Activated CD4-positive, alpha-beta T cell treated with anti-CD3 and anti-CD28 coated beads for 1 hour (primary cell): ENCODE measurements at places on chromosomes 4 and X.

DNA sequence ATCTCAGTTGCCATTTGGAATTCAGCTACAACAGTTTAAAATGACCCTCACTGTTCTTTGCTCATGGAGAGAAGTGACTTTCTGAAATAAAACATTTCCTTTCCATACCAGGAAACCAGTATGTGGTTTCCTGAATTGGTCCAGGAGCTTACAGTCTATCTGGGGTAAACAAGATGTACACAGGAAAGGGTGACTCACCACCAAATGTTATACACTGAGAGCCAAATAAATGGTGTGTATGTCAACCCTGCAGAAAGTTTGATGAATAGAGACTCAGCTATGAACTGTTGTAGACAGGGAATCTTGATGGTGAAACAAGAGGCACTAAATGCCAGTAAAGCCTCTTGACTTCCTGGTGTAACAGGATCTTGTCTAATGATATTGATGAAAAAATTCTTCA, 100.4 kb downstream of the HS6ST2 start:
- DNase-seq, result no peak

DNA sequence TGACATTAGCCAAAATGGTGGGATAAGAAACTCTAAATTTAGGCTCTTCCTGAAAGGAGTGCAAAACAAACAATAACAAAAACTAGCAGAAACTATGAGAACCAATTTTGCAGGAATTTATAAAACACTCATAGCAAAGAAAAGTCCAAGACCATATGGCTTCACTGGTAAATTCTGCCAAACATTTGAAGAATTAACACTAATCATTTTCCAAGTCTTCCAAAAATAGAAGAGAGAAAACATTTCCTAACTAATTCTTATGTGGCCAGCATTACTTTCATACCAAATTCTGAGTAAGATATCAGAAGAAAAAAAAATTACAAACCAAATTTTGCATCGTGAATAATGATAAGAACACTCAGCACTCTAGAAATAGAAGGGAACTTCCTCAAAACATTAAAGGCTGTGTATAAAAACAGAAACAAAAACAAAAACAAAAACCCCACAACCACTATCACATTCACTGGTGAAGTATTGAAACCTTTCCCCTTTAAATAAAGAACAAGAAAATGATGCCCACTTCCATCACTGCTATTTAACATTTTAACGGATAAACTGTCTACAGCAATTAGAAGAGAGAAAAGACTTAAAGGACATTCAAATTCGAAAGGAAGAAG, 524.3 kb upstream of the GALNTL6 start:
- no peak for DNase-seq

GRCh38 chr4:256492-256891, 48.8 kb downstream of the ZNF732 start:
- DNase-seq, result no peak

DNA sequence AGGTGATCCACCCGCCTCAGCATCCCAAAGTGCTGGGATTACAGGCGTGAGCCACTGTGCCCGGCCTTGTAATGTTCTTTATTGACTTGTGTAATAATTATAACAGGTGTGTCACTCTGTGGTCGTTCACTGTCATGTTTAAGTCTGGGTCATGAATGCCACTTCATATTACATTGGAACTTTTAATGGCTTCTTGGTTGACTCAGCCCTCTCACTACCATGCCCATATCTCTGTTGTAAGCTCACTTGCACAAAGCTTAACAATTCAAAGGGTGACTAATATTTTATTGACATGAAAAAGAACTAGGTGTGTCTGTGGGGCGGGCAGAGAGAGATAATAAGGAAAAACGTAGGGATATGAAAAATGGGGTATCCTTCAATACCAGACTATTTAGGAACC, 639.7 kb upstream of the ACTRT1 start:
- no peak for DNase-seq

GRCh38 chrX:107710617-107711391, 64.8 kb downstream of the TSC22D3 start:
- peak; percentile 13 for DNase-seq

DNA sequence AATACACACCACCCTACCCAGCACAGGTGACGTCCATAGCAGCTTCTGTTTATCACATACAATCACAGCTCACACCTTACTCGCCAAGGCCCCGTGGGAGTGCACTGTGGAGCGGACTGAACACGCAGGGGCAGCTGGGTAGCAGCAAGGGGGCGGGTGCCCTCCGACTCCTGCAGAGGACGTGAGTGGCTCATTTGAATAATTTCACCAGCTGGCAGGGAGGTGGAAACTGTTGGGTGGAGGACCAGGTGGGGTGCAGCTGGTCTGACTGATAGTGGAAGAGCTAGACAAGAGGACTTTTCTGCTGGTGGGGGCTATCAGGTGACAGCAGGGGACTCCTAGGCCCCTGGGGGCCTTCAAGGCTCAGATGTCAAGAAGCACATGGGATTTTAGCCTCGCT, 16.3 kb downstream of the MAN2B2 start:
- DNase-seq, result no peak

DNA sequence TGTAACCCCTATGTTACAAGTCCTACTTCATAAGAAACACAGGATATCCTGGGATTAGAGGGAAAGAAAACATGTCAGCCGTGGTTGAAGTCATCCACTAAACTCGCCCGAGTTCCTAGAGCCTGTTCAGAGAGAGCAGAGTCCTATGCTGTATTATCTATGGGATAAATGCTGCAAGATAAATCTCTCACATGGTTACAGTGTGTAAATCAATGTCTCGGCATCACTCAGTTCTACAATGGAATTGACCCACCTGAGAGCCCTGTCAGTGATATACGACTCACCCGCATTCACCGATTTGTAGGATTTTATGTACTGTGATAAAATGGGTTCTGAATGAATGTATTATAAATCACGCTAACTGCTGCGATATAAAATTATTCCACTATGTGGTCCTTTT, 127.8 kb upstream of the ANXA3 start:
- DNase-seq, result no peak

GRCh38 chr4:15543537-15544247, 74.0 kb downstream of the CC2D2A start:
- no peak for DNase-seq
